ENCODE measurements at places on chromosomes 6 and 20.
A peak's percentile ranks its signal among the peaks of the same experiment; 100 is the strongest.

DNA sequence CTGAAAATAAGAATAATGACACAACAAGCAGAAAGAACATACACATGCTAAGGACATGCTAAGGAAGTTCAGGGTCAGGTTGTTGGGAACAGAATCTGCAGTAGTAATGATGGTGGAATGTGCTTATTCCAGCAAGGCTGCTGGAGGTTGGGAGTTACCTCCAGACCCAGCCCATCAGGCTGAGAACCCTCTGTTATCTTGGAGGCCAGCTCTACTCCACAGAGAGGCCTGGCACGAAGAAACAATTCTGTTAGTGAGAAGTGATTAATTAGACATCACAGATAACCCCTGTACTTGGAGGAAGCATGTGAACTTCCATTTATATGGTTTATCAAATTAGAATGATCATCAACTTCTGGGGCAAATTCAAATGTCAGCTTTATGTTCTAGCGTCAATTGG is 22.1 kb upstream of the ARHGAP18 start:
- DNase-seq, result no peak

DNA sequence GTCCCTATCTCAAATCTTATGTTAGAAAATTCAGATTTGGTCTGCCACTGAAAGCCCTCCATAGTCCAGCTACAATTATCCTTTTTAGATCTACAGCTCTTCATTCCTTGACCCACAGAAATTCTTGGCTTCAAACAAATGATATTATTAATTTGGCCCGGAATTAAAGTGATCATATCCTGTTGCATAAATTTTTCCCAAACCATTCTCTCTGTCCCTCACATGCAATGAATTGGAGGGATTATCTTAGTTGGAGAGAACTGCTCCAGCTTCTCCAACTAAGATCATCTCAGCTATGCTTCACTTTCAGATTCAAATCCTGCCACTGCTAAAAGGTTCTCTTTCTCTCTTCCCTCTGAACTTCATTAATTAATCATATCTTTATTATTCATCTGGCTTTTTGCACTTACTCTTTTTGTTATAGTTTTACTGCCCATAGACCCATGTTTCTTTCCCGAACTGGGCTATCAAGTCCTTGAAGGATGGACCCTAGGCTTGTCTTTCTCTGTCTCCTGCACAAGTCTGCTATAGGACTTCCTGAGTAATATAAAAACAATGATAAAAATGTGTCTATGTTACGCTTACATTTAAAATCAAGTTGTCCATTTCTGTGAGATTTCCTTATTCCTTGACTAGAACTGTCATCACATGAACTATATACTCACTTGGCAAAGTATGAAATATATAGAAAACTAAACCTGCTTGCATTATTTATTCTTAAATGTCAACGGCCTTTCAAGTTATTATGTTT is 493.9 kb upstream of the MARCKS start:
- DNase-seq, result no peak

- no peak for DNase-seq
Observed at GRCh38 chr6:122657601-122658000, 47.4 kb downstream of the PKIB start.

- DNase-seq, result no peak
Observed at GRCh38 chr20:891058-891705, 25.0 kb downstream of the ANGPT4 start.

DNA sequence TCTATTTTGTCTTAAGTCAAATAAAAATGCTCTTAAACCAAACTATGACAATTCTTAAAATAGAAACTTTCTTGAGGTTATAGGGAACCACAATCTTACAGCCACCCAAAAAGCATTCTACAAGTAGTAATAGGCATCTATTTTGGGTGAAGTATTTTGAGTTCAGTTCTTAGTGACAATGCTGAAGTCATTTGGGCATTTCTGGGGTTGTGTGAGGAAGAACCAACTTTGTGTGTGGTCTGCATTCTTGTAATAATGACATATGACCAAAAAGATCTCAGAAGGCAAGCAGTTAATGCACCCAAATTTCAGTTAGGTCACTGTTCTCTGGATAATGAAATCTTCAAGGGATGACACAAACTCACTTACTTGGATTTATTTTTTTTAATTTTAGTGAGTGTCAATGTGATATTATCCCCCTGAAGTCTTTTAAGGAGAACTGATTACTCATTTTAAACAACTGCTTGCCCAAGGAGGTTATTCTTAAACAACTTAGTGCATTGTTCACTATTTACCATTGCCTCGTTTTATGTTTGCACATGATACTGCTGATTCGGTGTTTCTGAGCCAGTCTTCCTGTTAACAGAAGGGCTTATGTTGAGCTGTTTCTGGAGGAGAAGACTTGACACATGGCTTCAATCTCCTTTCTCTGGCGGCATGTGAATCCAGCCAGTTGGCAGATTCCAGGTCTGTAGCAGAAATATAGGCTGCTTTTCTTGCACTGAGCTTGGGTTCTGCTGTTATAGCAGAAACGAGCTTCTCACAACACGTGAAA is 618.9 kb downstream of the BCKDHB start:
- DNase-seq, result no peak

DNA sequence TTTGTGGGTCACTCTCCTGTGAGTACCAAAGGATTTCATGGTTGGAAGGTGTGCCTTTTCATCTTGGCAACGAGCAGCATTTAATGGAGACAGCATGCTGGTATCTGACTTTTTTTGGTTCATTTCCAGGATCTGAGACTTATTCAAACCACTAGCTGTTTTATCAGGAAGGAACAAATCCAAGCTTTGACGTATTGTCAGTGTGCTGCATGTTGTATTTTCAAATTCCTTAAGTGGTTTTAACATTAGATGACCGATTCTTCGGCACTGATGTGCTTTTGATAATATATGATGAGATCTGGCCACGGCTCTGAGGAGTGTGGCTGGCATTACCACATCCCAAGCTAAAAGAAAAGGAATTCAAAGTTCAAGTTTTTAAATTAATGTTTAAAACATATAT is 6.4 kb downstream of the RMND1 start:
- no peak for DNase-seq

DNA sequence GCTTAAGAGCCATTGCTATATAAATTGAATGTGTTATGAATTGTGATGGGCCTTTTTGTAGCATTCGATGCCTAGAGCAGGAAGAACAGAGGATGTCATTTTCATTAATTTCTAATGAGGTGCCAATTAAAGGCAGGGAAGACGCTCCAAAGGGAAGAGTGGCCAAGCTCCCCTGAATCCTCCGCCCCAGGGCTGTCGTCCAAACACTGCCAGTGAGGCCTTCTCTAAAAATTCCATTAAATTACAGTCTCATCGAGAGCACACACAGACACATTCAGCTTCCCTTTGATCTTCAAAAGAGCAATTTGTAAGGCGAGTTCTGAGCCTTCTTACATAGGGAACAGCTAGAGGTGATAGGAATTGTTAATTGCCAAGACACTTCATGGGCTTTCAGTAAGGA is 300.0 kb downstream of the ZFAND3 start:
- no peak for DNase-seq

DNA sequence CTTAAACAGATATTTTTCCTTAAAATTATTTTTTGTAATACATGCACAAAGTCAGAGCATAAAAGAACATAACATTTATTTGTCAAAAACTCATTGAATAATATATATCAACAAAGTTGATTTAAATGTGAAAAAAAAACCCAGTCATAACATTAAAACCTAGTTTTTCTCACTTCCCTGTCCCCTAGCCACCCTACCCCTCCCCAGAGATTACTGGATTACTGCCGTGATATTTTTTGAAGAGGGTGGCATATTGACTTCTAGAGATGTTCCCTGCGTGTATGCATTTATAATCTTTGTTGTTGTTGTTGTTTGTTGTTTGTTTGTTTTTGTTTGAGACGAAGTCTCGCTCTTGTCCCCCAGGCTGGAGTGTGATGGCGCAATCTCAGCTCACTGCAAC is 52.4 kb upstream of the ARMC2 start:
- no peak for DNase-seq

- peak; percentile 93 for DNase-seq
Observed at GRCh38 chr6:30102970-30103871, 9.7 kb downstream of the TRIM31 start.

DNA sequence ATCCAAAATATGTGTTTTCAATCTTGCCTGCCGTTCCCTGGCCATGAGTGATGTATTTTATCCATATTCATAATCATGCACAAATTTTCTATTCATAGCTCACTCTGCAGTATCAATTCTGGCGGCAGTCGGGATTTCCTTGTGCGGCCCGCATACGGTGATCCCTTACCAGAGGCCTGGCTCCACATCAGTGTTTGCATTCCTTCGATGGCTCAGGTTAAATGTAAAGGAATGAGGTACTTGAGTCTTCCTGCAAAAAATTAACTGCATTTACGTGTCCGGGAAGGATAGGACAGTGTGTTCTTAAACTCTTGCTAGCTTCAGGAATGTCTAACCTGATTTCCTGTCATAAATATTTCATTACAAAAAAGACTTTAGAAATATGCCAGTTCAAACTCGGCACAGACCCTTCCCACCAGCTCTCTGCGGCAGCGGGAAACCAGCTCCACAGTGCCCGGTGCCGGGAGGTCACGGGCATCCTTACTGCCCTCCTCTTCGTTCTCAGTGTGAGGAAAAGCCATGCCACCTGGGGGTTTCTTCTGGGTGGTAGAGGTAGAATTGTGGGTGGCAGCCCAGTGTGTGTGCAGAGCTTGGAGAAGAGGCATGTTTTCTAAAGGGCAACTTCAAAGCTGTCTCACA is 154.5 kb downstream of the MOXD1 start:
- no peak for DNase-seq

DNA sequence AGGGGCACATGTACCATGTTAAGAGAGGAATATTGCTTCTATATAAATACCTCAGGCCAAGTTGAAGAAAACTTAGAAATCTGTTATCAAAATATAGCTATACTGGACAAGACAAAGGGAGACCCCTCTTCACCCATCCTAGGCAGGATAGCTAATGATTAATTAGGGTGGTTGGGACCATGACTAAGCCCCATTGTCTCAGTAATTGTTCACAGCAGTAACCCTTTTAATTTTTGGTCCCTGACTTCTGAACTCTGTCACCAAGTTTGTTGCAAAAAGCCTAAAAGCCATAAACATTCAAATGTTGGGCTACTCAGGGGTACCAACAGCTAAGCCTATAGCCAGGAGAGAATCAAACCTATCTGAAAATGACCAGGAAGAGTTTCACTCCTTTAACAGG is 19.2 kb upstream of the BTN3A2 start:
- DNase-seq, result no peak

- no peak for DNase-seq
Observed at GRCh38 chr20:43988451-43988850, 73.8 kb downstream of the TOX2 start.

DNA sequence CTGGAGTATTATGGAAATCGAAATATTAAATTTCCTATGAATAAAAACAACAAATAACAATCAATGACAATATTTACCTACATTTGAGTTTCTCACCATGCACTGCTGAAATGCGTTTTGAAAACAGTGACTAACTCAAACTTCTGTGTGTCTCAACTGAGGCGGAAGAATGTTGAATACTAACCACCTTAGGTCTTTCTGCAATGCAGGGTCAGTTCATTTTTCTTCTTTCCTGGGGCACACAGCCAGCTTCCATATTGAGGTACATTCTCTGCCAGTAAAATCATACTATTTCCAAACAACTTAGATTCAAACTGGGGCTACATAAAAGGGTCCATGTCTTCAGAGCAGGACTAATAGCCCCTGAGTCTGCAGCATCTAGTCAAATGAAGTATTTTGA is 310.1 kb downstream of the UTRN start:
- no peak for DNase-seq

- no peak for DNase-seq
Observed at GRCh38 chr20:53579581-53580375, 13.9 kb downstream of the ZNF217 start.

Data from neural progenitor cell (in vitro differentiated cells).